B cell (primary cell): ENCODE measurements at places on chromosomes 7 and 10. TPM values are rescaled to one million over a fixed set of nuclear protein-coding genes. Genes with fewer than 3 reads are reported as not detected.

NKX2-3 gene
- not detected in 2 replicates for total RNA-seq

CPEB3 gene
- total RNA-seq = 5.0 and 6.7 TPM in 2 replicates

RNF148 gene
- not detected in 2 replicates for total RNA-seq

PNLIPRP3 gene
- not detected in 2 replicates for total RNA-seq

SPDYE11 gene
- total RNA-seq = not detected in 2 replicates

AKR1C2 gene
- not detected in 2 replicates for total RNA-seq

NKX1-2 gene
- not detected in 2 replicates for total RNA-seq

CSGALNACT2 gene
- total RNA-seq = 24.0 and 25.0 TPM in 2 replicates

TAF3 gene
- 20.1 and 20.2 TPM in 2 replicates for total RNA-seq

CYP26A1 gene
- total RNA-seq = 0.29 TPM in 1 of 2 replicates, not detected in the other

GLI3 gene
- total RNA-seq = not detected in 2 replicates

OR2A42 gene
- total RNA-seq = 0.10 TPM in 1 of 2 replicates, not detected in the other

CRPPA gene
- total RNA-seq = 0.87 and 1.2 TPM in 2 replicates

DNAH11 gene
- total RNA-seq = 0.24 TPM in 1 of 2 replicates, not detected in the other
